Urothelium cell line (cell line): ENCODE measurements at places on chromosomes 6 and 20.

GRCh38 chr6:108622641-108623298, 62.1 kb downstream of the FOXO3 start:
- no peak for DNase-seq

GRCh38 chr20:62925420-62926228, 681 bp downstream of the DIDO1 start:
- DNase-seq = peak; percentile 53

- DNase-seq = no peak
These were observed 37.7 kb downstream of the C6orf132 start for GRCh38 chr6:42104804-42105125.

- no peak for DNase-seq
These were observed 27.9 kb upstream of the PLCB4 start for GRCh38 chr20:9040863-9041524.

GRCh38 chr20:47680804-47681529, 104.3 kb downstream of the SULF2 start:
- no peak for DNase-seq

DNA sequence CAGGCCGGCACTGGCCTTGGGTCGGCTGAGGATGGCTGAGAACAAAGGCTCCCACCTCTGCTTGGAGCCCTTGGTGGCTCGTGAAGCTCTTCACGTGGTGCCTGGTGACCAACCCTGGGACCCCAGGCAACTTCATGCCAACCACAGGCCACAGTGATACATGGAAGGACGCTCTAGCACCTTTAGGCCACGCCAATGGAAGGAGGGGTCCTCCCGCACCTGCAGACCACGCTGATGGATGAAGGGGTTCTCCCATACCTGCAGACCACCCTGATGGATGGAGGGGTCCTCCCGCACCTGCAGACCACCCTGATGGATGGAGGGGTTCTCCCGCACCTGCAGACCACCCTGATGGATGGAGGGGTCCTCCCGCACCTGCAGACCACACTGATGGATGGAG, 62.5 kb downstream of the ERMARD start:
- no peak for DNase-seq

DNA sequence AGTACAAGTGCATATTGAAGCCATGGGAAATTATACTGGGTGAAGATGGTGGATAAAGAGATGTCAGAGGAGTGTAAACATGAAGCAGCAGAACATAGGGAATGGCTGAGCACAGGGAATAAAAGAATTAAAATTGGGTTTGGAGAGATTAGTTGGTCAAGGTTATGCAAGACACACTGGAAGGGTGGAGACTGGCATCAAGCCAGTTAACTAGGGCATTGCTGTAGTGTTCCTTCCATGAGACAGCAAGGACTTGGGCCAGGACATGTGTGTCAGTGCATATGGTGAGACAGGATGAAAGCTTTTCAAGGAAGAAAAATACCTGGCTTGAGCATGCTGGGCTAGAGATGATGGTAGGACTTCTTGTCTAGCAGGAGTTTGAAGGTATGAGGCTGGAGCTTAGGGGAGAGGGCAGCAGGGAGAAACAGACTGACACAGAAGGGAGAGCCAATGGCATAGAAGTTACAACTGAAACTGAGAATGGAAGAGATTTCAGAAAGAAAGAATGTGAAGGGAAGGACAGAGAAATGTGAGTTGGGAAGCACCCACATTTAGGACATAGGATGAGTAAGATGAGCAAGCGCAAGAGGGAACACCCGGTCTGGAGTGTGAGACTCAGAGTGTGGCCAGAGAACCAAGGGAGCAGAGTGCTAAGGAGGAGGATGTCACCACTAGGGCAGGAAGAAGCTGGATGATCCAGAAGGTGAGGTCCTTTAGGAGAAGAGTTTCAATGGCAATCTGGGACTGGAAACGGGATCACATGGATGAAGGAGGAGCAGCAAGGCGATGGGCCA, 14.5 kb upstream of the TMEM170B start:
- no peak for DNase-seq

DNA sequence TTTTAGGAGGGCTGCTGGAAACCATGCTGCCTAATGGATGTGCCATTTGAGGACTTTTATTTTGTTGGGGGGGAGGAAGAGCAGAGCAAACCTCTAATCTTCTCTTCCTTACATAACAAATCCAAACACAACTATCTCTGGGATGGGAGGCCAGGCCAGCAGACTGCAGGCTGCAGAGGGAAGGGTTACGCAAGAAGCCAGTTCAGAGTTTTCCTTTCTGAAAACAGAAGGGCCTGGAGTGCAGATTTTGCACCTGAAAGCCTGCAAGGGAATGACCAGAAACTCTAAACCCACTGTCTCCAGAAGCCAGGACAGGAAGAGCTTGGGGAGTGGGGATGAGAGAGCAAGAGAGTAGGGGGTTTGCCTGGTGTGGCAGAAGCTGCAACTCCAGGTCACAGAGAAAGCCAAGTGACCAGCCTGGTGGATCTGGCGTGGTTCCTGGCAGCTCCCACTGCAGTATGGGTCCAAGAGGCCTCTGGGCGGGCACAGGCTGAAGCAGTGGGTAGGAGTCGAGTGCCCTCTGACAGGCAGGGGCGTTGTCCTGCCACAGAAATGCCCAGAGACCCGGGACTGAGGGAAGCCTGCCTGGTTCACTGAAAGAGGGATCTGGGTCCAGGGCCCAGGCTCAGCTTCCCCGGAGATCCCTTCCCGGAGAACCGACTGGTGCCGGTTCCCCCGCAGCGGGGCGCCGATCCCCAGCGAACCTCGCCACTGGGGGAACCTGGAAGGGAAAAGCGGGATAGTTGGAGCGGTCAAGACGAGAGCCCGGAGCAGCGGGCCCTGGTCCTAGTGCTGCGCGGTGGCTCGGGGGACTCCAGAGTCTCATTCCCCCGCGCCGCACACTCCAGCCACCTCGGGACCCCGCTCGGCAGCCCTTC, 6.7 kb downstream of the MAFB start:
- DNase-seq = no peak

GRCh38 chr6:134797400-134798113, 152.3 kb downstream of the ALDH8A1 start:
- no peak for DNase-seq

GRCh38 chr20:36298061-36298460, 8.1 kb upstream of the DLGAP4 start:
- DNase-seq = no peak

DNA sequence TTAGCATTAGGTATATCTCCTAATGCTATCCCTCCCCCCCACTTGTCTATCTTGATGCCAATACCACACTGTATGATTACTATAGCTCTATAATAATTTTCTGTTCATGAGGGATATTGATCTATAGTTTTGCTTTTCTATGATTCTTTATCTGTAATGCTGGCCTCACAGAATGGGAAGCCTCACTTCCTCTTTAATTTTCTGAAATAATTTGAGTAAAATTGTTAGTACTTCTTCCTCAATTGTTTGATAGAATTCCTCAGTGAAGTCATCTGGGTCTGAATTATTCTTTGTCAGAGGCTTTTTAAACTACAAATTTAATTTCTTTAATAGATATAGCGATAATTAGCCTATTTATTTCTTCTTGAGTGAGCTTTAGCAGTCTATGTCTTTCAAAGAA, 31.2 kb downstream of the SIRPD start:
- DNase-seq = no peak

GRCh38 chr20:61429458-61430227, 177.6 kb downstream of the CDH4 start:
- no peak for DNase-seq

GRCh38 chr20:37407019-37407566, 61.2 kb downstream of the SRC start:
- no peak for DNase-seq

DNA sequence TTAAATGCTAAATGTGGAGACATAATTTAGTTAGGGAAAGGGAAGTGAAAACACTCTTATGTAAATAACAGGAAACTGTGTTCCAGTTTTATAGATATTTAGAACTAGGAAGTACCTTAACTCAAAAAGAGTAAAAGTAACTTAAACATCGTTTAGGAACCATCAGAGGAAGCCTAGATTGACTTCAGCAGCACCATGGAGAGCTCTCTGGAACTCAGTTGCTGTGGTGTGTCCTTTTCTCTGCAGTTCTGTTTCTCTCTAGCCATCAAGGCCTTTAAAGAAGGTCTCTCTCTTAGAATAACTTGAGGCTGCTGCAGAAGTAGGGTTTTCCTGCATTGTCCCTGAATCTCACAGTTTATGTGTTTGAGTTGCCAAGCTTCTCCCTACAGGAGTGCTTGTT, 26.9 kb downstream of the CLVS2 start:
- peak; percentile 13 for DNase-seq

- no peak for DNase-seq
These were observed 545 bp downstream of the ACTR5 start for GRCh38 chr20:38748861-38749149.

DNA sequence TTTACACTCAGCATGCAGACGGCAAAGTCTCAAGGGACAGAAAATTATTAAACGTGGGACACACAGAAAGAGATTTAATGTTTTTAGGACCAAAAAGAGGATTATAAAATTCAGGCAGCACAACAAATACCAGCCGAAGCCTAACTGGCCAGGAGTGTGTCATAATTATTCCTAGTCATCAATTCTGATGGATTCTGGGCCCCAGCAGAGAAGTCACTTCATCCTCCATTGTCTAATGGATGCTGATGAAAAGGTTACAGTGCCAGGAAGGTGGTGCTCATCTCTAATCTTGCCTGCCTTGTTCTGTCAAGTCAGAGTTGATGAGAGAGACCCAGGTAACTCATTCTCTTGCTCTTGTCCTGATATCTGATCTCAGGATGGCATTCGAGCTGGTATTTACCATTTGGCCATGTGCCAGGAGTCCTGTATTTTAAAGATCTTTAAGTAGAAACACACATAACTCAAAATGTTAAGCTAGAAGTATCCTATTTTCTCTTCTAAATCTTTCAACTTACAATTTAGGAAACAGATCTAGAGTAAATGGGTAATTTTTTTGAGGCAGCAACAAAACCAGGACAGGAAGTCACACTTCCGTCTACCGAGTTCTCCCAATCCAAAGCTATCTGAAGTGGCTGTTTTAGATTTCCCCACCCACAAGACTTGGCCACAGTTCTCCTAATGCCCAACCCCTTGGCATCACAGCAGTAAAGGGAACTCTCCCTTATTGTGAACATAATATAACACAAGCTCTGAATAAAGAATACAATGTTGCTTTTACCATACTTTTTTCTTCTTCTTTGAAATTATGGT, 50.0 kb downstream of the ADAT2 start:
- no peak for DNase-seq

DNA sequence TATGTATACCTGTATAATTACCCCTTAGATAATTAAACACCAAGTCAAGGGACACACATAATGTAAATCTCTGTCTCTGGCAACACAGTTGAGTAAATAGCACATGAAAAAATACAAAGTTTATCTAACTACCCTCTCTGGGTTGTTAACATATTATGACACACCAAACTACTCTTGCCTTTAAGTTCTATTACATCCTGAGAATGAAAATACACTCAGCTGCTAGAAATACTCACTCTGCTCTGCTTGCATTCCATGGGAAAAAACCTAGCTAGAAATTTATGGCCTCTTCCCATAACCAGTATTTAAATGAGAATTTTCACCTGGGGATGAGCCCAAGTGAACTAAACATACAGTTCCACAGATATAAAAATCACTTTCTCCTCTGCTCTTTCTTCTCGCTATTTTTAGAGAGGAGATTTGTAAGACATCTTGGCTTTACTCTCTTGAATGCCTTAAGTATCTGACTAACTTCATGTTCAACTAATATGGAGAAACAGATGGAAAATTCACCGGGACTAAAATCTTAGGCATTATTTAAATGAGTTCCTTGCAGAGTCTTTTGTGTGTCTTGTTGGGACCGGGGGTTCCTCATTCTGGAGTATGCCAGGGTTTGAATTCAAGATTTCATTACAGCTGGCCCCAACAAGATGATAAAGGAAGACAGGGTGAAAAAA, 140.9 kb downstream of the GJA10 start:
- no peak for DNase-seq

DNA sequence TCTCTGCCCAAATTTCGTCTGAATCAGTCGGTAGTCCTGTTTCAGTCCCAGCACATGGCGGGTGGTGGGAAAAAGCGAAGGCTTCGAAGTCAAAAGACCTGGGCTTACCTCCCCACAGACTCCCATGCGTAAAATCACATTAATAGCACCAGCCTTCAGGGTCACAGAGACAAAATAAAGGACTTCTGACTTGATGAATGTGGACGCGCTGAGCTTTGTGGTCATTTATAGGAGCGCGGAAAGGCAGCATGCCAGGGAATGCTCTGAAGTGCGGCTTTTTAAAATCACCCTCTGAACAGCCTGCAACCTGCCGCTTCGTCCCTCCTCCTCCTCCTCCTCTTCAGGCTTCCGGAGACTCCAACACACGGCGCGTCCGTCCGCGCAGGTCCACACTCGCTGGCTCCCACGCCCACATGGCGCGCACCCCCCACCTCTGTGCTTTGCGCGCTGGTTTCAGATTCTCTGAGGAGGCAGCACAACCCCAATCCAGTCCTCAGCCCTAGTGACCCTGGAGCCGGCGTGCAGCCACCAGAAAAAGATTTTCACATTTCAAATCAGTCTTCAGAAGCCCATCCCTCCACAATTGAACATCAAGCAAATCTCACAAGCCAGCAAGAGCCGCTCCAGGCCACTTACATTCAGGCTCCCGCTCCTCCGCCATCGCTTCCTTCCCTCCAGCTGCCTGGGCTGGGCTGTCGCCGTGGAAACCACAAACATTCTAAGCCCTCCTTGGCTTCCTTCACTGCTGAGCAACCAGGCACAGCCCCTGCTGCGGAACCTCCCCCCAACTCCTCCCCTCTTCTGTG, at the start of gene C6orf118:
C6orf118 (minus strand) TSS at position 680 of the 806 bp plus-strand sequence; CDS start at position 661, 19 bp downstream.
- DNase-seq = peak; percentile 88

GRCh38 chr6:12012038-12012557, at the start of gene HIVEP1:
Gene HIVEP1, plus strand, starts transcription at chr6:12012312. Its CDS starts 3,317 bp downstream, at chr6:12015629.
- DNase-seq = peak; percentile 24

DNA sequence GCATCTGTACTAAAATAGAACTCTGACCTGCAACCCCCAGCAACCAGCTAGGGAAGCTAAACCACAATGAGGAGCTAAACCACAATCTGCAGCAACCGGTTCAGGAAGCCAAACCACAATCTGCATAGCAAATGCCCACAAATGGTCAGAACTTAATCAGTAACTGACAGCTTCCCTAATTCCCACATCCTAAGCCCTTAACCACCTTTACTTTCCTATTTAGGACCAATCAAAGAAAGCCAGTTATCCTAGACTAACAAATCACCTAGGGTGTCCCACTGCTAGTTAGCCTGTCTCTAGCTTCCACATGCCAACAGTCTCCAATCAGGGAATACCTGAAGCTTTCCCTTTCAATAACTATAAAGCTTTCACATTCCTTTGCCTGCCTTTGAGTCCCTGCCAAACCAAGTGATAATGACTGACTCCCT, 424.6 kb upstream of the PTCHD4 start:
- peak; percentile 47 for DNase-seq
